ENCODE measurements at places on chromosomes 2 and 18.

DNA sequence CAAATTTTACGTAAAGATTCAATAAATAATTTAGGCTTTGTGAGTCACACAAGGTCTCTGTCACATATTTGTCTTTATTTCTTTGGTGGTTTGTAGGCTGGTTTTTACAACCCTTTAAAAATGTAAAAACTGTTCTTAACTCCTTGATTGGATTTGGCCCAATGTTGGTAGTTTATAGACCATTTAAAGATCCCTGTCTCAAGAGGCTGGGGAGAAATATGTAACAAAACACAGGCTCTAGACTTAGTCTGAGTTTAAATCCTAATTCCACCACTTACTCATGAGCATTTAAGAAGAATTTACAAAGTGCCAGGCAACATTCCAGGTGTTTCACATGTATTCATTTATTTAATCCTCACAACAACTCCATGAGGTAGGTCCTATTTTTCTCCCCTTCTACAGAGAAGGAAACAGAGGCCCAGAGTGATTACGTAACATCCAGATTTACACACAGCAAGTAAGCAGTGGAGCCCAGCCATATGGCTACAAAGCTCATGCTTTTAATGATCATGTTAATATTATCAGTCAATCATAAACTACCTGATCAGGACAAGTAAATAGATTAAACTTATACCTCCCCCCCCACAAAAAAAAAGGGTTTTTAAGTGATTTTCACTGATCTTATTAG is 416.6 kb upstream of the ACVR2A start:
- no peak for DNase-seq

DNA sequence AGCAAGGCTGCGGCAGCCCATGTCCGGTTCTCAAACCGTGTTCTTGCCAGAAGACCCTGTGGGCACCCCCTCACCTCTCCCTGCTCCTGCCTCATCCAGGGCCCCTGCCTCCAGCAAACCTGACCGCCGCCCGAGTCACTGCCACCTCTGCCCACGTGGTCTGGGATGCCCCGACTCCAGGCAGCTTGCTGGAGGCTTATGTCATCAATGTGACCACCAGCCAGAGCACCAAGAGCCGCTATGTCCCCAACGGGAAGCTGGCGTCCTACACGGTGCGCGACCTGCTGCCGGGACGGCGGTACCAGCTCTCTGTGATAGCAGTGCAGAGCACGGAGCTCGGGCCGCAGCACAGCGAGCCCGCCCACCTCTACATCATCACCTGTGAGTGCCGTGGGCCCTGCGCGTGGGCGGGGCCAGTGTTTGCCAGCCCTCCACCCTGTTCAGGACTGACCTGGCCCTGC is 32.2 kb downstream of the MTERF4 start:
- DNase-seq, result no peak

DNA sequence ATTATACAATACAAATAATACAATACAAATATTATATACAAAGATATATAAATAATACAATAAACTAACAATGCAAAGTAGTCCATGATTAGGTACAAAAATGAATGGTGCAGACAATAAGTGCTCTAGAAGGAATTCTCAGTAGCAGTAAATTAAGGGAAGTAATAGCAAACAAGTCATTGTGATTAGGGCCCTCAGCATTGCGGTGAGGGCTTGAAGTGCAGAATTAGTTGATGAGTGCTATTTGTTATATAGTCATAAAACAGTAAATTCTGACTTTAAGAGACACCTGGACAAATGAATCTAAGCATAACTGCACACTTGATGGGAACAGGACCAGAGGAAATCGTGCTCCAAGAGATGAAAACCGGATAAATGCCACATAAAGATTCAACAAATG is 74.9 kb downstream of the ANKRD44 start:
- DNase-seq, result no peak

- DNase-seq, result peak; percentile 65
Measured at GRCh38 chr2:224778474-224778877, 62.3 kb upstream of the CCDC195 start.

DNA sequence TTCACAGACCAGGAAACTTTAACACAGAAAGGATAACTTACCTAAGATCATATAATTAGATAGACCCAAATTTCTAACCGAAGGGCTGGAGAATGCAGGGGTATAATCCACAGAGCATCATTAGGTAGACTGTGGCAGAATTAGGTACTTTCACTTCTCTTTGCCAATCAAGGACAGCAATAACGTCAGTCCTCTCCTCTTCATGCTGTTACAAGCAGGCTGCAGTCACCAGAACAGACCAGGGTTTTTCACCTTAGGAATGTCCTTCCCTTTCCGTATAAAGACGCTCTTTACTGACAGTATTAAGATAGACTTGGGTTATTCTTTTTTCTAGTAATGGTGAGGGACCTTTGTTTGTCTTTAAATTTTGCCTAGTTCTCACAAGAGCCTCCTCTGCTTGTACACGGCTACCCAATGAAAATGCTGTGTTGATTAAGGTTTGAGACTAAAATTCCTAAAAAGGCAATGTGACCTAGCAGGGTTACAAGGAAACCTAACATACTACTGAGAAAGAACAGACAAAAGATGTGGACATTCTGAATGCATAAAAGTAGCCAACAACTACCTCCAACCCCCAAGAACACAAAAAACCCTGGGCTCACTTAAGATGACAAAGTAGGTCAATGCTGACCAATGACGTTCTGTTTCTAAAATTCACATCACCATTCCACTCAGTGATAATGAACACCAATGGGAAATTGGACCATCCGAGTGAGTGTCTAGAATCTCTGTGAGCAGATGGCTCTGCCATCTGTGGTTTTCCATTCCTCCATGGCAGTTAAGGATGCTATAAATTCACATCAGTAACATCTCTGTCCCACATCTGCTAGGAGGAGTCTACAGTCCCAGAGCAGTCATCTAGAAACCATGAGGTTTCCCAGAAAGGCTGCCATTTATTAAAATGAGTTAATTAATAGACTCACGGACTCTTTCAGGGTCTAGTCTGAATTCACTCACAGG is 2.1 kb downstream of the PDIA6 start:
- DNase-seq, result no peak

DNA sequence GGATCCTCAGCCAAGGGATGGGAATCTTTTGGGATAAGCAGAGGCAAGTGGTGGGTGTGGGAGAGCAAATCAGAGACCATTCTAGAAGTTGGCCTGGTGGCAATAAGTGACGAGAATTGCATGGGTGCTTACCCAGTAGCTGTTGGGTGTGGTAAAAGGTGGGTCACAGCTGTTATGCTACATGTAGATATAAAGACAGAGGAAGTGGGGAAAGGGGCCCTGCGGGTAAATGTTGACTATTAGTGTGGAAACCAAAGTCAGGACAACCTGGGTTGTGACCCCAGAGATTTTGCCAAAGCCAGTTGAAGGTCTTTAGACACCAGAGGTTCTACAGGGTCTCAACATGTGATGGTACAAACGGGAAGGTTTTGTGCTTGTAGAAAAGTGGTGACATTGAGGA is 443.6 kb upstream of the HNRNPA3 start:
- DNase-seq, result no peak

DNA sequence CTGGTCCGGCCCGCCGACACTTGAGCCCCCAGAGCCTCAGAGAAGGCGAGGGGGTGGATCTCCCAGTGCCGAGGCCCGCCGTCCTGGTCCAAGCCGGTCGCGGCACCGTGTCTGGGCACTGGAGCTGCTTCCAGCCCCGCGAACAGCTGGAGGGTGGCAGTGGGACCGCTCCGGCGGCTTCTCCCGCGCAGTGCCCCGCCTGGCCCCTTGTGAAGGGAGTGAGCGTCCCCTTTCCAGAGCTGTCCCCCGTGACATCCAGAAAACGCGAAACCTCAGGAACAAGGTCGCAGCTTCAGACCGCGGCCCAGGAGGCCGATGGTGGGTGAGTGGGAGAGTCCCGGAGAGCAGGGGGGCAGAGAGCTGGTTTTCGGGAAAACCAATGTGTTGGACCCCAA is 579 bp upstream of the EMX1 start:
- DNase-seq, result peak; percentile 47

GRCh38 chr2:54053830-54054229 is 61.6 kb upstream of the ACYP2 start:
- DNase-seq, result no peak

GRCh38 chr2:148718039-148718438 is 73.5 kb downstream of the EPC2 start:
- DNase-seq, result no peak

DNA sequence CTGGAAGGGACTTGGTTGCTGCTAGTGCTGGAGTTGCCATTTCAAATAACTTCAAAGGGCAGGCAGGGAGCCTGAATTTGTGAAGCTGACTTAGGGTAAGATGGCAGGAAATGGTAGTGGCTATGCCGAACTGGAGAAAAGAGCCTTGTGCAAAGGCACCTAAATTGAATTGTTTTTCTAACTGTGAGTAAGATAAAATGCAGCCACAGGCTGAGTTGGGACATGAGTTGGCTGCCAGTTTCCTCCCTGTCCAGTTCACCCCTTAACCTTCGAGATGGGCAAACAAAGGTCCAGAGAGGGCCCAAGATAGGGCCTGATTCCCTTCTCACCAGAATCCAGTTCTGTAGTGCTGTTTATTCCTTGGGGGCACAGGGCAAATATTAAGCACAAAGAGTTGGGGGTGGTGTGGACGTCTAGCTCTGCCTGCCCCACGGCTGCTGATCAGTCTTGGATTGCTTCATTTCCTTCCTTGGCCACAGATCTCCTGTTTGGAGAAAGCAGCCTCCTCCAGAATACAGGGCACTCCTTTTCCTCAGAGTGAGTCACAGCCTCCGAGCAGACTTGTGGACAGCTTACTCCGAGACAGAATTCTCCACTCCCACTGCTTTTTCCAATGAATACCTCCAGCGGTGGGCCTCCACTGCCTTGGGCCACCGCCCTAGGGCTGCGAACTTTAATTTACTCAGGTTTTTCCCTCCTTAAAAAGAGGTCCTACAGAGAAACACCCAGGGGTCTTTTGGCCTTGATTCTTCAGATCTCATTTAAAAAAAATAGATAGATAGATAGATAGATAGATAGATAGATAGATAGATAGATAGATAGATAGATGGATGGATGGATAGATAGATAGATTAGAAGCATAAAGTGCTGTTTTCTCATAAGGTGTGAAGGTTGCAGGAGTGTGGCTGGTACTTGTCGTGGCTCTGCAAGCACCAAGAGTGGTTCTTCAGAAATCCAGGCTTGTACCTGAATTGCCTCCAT is 18.4 kb upstream of the SLC20A1 start:
- no peak for DNase-seq

GRCh38 chr18:59823596-59824195 is 76.1 kb upstream of the PMAIP1 start:
- DNase-seq, result no peak

GRCh38 chr2:73779467-73780236 is at the start of gene DUSP11:
Gene DUSP11, minus strand, starts transcription at chr2:73780103. Its CDS starts 129 bp downstream, at chr2:73779974.
- DNase-seq, result peak; percentile 96

GRCh38 chr2:165645930-165646831 is 147.9 kb downstream of the GALNT3 start:
- no peak for DNase-seq

DNA sequence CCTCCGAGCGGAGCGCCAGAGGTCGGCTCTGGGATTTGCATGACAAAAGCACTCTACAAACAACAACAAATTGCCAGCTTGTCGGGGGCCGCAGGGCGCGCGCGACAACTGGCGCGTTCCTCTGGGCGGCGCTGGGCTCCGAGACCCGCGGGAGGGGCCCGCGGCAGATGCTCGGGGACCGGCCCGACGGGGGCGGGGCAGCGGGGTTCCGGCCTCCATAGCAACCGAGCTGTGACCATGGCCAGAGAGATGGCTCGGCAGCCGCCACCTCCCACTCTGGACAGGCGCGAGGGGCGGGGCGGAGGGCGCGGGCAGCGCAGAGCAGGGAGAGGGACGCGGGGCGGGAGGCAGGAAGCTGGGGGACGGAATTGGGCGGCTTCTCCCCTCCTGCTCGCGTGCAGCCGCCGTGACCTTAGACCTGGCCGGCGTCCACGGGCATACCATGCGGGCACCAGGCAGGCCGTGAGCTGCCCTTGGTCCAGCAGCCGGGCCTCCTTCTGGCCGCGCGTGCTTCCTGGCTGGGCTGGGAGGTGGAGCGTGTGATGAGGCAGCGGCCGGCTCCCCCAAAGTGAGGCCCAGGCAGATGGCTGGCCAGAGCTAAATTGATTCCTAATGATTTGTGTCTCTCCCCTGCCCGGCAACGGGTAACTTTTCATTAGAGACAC is 171.5 kb downstream of the CELF4 start:
- DNase-seq, result no peak

DNA sequence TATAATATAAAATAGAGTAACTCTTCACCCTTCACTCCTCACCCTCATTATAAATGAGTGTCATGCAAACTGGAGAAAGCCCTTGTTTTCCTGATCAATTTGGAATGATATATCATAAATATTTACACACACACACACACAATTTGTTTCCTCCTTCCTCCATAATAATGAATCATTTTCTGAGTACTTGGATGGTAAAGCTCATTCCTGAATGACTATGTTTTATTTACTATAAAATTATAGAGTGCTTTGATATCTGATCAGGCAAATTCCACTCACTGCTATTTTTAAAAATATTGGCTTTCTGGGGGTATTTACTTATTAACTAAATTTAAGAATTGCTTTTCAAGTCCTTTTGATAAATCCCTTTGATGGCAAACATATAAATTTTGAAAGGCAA is 1125.5 kb upstream of the CNTNAP5 start:
- DNase-seq, result no peak

DNA sequence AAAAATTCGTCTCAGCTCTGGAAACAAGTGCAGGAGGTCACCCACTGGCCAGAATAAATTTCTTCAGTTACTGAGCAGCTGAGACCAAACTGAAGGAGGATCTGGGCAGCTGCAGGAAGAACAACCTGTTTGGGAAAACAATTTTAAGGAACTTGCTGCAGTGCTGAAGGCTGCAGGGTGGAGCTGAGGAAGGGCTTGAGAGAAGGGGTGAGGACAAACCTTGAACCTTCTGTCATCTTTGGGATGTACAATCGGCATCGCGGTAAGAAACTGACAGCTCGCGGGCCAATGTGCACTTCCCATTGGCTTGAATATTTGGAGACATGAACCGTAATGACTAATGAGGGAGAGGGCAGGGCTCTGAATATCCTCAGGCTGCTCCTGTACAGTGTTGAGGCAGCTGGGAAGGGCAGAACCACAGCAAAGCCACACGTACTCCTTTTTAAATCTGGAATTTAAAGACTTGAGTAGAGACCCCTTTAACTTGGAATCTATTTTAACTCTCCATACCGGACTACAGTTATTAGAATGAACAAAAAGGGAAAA is 90.3 kb downstream of the TACR1 start:
- no peak for DNase-seq

DNA sequence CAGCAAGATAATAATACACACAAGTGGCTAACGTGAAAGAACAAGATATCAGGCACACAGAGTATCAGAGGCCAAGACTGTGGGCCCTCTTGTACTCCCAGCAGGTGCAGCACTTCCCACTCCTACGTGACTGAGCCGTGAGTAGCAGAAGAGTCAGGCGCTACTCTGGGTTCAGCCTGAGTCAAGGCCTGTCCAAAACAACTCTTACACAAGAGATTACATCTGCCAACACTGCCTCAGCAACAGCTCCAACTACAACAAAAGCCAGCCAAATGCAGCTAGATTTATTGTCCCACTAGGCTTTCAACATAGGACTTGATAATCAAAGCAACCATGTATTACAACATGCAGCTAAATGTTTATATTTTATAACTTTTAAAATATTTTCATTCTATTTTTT is 56.2 kb downstream of the ITSN2 start:
- DNase-seq, result no peak

Data from activated naive CD4-positive, alpha-beta T cell treated with anti-CD3 and anti-CD28 coated beads, Interleukin-2, amount 50 U/mL, for 72 hours (primary cell).